ENCODE measurements at places on chromosomes 13 and 19. TPM values are rescaled to one million over a fixed set of nuclear protein-coding genes. Genes with fewer than 3 reads are reported as not detected.

- no peaks in the 10 kb centered on the region for H3K4me1 ChIP-seq
- H3K27me3 ChIP-seq: no peaks in the 10 kb centered on the region
- DNase-seq: no peak
- H3K36me3 ChIP-seq: peaks cover 87% of the 10 kb centered on the region
These were observed 8.4 kb downstream of the ARHGAP33 start for GRCh38 chr19:35783469-35784434.

DNA sequence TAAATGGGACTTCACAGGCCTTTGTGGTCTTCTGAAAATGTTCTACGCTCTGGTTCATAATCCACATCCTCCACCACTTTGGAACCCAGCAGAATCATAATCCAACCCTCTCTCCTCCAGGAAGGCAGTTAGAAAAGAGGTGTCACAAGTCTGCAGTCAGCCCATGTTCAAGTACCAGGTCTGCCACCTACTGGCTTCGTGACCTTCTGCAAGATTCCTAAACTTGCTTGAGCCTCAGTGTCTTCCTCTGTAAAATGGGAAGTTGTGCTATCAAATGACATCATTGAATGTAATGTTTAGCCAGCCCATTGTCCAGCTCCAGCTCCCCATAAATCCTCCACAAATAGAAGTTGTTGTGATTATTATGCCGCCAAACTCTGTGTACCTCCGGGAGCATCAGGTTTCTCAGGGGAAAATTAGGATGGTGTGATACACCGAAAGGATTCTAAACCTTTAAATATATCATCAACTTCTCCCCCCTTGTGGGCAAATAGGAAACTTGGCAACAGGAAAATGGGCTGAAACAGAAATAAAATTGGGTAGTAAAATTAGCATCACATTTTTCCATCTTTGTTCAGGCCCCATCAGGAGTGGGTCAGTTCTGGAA, 109.7 kb downstream of the NUFIP1 start:
- no peaks in the 10 kb centered on the region for H3K4me1 ChIP-seq
- H3K4me3 ChIP-seq: no peak overlapping the region
- no peaks in the 10 kb centered on the region for H3K27me3 ChIP-seq
- H3K27ac ChIP-seq: no peak overlapping the region
- H3K36me3 ChIP-seq: no peaks in the 10 kb centered on the region

DNA sequence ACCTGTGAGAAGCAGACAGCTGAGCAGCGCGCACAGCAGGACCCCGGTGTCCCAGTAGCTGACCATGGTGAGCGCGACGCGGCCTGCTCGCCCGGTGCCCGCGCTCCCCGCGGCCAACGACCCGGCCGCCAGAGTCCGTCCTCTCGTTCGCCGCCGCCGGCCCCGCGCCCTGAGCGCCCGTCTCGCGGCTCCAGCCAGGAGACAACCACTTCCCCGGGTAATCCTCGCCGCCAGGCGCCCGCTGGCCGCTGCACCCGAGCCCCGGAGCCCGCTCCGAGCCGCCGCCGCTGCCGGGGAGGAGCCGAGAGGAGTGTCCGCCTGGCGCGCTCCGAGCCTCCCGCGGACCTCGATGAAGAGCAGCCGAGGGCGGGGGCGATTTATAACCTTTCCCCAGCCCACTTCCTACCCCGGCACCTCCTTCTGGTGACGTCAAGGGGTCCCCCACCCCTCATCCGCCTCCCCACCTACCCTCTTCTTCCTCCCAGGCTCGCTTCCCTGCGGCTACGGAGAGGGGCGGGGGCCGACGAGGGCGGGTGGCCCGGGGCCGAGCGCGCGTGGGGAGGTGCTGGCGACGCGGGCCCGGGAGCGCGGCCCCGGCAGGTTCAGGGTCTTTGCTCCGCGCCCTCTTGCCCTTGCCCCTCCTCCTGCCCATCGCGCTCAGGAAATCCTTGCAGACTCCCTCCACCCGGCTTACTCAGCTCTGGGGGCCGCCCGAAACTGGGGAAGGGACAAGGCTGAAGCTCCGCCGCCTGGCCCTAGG, at the start of gene FLT1:
Gene FLT1 (minus strand): TSS at position 351 of the 760 bp plus-strand sequence. CDS start 285 bp downstream, at position 66.
- H3K36me3 ChIP-seq: no peaks in the 10 kb centered on the region
- peak within 1 kb of the TSS; percentile 42 for H3K4me3 ChIP-seq
- DNase-seq: peak; percentile 40
- no peak within 1 kb of the TSS for H3K27ac ChIP-seq

- no peak overlapping the region for H3K27ac ChIP-seq
- no peak overlapping the region for H3K4me3 ChIP-seq
- H3K4me1 ChIP-seq: no peaks in the 10 kb centered on the region
- H3K36me3 ChIP-seq: peaks cover 69% of the 10 kb centered on the region
- DNase-seq: no peak
These were observed 30.8 kb downstream of the TMED1 start for GRCh38 chr19:10805065-10805757.

- H3K4me3 ChIP-seq: no peak overlapping the region
- peaks cover 4% of the 10 kb centered on the region for H3K4me1 ChIP-seq
- peaks cover 5% of the 10 kb centered on the region for H3K36me3 ChIP-seq
- no peaks in the 10 kb centered on the region for H3K27me3 ChIP-seq
These were observed 36.6 kb upstream of the IL17D start for GRCh38 chr13:20666948-20667347.

GRCh38 chr13:44549476-44549875, 26.7 kb downstream of the TSC22D1 start:
- DNase-seq: no peak
- H3K27me3 ChIP-seq: no peaks in the 10 kb centered on the region
- H3K4me1 ChIP-seq: no peaks in the 10 kb centered on the region
- no peaks in the 10 kb centered on the region for H3K36me3 ChIP-seq

DNA sequence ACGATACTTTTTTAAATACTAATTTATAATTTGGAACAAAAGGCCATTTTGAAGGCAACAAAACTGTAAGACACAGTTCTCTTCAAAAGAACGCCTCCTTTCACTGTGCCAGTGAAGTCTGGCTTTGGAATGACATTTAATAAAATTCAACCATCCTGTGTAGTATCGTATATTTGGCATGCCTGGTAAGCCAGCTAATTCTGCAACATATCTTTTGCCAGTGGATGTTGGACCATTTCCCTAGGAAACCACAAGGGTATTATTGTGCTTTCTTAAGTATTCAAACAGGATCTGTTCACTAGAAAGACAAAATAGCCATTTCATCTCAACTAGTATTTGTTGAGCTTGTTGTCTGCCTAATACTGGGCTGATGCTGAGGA, 111.6 kb downstream of the RGCC start:
- no peaks in the 10 kb centered on the region for H3K27me3 ChIP-seq
- H3K4me1 ChIP-seq: no peaks in the 10 kb centered on the region
- no peaks in the 10 kb centered on the region for H3K36me3 ChIP-seq
- H3K4me3 ChIP-seq: no peak overlapping the region

ACP5 gene
- 48.2 TPM for polyA plus RNA-seq

GRCh38 chr13:38866649-38867048, 124.0 kb downstream of the STOML3 start:
- H3K27me3 ChIP-seq: no peaks in the 10 kb centered on the region
- H3K4me3 ChIP-seq: no peak overlapping the region
- DNase-seq: no peak

DNA sequence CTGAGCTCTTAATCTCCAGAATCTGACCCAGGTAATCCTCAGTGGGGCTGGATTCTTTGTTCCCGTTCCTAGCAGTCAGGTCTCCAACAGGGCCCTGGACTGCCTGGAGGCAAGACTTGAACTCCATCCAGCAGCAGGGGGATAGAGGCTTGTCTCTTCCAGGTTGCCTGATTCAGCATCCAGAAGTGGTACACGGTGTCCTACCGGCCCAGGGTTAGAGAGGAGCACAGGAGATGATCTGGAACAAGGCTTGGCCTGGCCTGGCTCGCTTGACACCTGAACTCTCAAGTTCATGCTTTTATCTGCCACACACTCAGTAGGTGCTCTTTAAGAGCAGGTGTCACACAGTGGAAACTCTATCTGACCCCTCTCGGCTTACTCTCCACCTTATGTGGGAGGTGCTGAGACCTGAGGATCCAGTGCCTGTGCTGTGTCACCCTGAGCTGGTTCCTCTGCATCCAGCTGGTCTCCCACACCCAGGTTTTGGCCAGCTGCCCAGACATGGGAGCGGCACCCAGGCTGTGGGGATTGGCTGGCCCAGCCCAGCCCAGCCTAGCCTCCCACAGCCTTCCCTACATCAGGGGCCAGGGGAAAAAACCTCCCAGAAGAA, at the start of gene CYP4F3:
Gene CYP4F3 (plus strand): TSS at position 604 of the 610 bp plus-strand sequence. CDS start 519 bp downstream, outside the sequence.
- no peaks in the 10 kb centered on the region for H3K4me1 ChIP-seq
- no peaks in the 10 kb centered on the region for H3K36me3 ChIP-seq

DNA sequence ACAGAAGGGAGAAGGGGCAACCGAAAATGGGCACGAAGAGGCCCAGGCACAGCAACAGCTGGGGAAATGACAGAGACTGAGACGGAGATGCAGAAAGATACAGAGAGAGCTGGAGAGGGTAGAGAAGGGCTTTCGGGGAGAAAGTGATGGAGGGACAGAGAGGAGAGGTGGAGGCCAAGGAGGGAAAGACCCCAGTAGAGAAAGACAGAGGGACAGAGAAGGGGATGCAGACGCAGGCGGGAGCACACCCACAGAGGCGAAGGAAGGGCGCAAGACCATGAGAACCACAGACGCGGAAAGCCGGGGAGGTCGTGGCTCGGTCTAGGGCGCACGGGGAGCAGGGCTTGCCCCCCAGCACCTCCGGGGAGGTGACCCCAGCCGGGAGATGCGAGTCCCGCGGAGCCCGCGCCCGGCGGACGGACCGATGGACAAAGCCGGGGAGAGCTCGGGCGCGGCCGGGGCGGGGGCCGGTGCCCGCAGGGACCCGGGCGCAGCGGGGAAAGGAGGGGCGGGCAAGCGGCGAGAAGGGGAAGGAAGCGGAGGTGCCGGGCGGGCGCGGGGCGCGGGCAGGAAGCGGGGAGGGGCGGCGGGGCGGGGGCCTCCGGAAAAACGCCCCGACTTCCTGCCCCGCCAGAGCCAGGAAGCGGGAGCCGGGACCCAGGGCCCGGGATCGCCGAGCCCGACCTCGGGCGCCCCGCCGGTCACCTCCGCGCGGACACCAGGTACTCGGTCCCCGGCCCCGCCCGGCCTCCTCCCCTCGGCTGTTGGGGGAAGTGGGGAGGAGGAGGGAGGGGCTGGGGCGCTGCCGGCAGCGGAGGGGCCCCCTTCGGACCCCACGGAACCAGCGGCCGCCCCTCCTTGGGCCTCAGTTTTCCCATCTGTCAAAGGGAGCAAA, at the start of gene ARHGEF1:
Gene ARHGEF1 (plus strand): TSS at position 617 of the 895 bp plus-strand sequence. CDS start 4,899 bp downstream, outside the sequence.
- H3K36me3 ChIP-seq: peaks cover 4% of the 10 kb centered on the region
- peaks cover 25% of the 10 kb centered on the region for H3K4me1 ChIP-seq
- peak within 1 kb of the TSS; percentile 86 for H3K4me3 ChIP-seq
- no peak for DNase-seq
- H3K27me3 ChIP-seq: no peaks in the 10 kb centered on the region

DNA sequence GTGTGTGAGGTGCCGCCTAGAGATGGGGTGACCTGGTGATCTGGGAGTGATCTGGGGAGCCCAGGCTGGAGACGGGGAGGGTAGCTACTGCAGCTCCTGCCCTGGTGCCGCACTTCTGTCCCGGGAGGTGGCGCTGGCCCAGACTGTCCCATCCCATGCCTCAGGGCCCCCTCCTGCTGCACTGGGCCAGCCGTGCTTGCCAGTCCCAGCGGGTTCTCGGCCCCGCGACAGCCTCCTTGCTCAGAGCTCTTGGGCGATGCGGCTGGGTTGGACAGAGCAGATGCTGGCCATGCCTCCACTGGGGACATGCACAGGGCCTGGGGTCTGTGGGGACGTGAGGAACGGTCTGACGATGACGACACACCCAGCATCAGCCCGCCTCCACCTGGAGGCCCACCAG, 2.5 kb downstream of the RAX2 start:
- no peak for DNase-seq
- no peaks in the 10 kb centered on the region for H3K27me3 ChIP-seq
- H3K36me3 ChIP-seq: peaks cover 30% of the 10 kb centered on the region
